ENCODE measurements at places on chromosomes 7 and 10.
A peak's percentile ranks its signal among the peaks of the same experiment; 100 is the strongest.

- no peak for DNase-seq
Observed at GRCh38 chr10:14040787-14041631, 289.7 kb downstream of the FRMD4A start.

GRCh38 chr7:150311146-150311545 lies 12.0 kb upstream of the LRRC61 start:
- DNase-seq, result no peak

- no peak for DNase-seq
Observed at GRCh38 chr10:70295321-70295720, 11.5 kb upstream of the NPFFR1 start.

DNA sequence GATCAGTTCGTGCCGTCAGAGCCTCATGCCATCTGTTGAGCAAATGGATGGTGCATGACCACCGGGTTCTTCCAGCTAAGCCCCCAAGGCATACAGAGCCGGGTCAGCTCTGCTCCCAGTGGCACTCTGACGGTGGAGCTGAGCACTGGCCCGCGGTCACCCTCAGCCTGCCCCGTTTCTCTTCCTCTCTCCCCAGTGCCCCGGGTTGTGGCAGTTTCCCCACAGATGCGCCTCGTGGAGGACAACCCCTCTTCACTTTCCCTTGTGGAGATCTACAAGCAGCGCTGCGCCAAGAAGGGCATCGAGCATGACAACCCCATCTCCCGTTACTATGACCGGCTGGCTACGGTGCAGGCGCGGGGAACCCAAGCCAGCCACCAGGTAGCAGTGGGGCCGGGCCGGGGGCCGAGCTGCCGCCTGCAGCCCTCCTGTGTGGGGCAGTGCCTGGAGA lies 129.9 kb downstream of the TRRAP start:
- no peak for DNase-seq

GRCh38 chr7:97011536-97012364 lies 6.4 kb downstream of the DLX6 start:
- DNase-seq, result no peak

DNA sequence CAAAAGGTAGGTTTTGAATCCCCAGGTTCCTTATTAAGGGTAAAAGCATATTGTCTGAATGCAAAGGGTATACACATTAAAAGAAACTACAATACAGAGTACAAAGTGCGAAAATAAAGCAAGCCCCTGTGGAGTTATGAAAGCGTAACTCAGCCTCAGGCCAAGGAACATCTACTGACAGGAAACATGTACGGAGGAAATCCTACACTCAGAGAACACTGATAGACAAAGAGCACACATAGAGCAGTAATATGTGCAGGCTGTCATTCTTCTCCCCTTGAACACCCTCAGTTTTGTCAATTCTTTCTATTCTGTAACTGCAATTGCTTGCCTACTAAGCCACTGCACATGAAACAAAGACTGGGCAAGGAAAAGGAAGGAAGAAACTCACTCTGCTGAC lies 150.2 kb downstream of the DGKB start:
- DNase-seq, result no peak

- no peak for DNase-seq
Observed at GRCh38 chr10:70078329-70078728, 25.7 kb downstream of the MACROH2A2 start.

- DNase-seq, result no peak
Observed at GRCh38 chr10:117662751-117663540, 120.4 kb downstream of the EMX2 start.

GRCh38 chr10:133273534-133274143 lies 3.0 kb downstream of the ADAM8 start:
- peak; percentile 26 for DNase-seq

DNA sequence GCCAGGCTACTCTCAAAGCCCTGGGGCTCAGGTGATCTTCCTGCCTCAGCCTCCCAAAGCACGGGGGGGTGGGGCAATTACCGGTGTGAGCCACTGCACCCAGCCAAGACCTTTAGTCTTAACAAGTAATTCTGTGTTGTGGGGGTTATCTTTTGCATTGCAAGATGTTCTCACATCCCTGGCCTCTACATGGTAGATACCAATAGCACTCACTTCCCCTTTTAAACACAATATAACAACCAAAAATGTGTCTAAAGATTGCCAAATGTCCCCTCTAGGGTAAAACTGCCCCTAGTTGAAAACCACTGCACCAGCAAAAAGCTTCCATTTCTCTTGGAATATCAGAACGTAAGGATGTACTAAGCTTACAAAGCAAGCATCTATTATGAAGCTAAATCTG lies 225.0 kb downstream of the CTNNA3 start:
- no peak for DNase-seq

DNA sequence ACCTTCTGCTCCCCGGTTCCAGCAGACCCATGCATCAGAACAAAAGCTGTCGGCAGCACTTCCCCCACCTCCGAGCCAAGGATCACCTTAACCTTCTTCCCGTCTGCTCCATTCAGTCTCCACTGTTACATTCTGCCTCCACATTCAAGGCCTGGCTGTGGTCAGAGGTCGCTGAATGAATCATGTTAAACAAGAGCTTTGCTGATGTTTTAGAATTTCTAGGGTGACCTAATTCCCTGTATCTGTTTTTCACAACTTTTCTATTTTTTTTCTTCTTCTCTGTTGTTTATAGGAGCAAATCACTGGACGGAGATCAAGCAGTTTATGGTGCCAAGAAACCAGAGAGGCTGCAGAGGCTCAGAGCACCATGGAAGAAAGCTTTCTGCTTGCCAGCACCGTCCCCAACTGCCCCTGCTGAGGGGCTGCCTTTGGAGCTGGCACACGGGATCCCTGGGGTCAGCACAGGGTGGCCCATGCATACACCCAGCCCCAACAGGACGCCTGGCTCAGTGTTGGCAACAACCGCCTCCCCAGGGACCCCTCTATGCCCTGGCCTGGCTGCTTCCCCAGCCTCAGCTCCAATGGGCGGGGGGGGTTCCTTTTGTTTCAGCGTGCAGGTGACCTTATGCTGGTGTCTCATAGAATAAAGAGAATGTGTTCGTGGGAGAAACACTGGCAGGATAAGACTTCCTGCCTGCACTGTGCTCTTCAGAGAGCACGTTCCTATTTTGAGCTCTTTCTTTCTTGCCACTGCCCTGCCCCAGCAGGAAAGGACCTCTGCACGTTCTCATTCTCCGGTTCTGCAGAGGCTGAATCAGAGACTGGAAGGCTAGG lies 182.7 kb upstream of the LYZL2 start:
- DNase-seq, result no peak

DNA sequence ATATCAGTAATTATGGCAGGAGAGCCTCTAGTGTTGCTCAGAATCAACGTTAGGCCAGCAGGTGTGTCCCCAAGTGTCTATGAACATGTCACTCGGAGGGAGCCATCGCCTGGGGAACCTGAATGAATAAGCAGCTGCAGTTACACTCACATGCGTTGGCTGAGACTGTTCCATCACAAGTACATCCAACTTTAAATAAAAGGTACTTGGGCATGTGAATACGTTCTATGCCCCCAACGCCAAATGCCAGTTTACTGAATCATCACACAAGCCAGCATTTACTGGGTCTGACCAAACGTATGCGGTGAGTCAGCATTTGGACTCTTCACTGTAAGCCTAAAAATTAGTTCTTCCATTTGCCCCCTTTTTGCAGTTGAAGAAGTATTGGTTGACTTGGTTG lies 207.6 kb upstream of the PLXNA4 start:
- DNase-seq, result no peak

- DNase-seq, result no peak
Observed at GRCh38 chr10:97140902-97141745, 44.6 kb downstream of the SLIT1 start.

- no peak for DNase-seq
Observed at GRCh38 chr10:79404231-79404609, 41.2 kb downstream of the ZCCHC24 start.

DNA sequence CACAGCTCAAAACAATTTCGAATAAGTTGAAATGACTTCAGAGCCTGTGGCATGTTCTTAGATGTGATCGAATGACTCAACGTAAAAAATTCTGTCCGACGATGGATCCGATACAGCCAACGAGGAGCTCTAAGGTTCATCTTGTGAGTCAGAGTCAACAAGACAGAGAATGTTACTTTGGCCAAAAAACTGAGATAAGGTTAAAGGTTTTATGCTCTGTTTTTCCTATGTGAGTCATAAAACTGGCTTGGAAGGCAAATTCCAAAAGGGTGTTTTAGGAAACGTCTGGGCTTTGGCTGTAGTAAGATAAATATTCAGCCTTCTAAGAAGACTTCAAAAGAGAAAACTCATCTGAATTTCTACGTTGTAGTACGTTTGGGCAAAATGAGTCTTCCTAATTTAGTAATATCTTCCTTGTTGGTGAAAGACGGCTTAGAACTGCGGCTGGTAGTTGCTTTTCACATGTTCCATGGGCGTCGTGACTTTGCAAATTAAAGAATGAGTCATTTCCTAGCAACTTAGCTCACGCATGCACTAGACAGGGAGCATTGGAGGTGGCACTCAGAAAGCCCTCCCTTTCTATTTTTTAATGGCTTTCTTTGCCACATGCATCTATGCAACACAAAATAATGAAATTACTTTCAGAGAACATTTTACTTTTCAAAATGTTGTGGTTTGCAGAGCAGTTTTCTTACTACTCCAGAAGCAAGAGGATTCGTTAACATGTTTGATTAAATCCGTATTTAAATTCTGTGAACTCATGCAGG lies 28.2 kb downstream of the PFKP start:
- DNase-seq, result no peak

DNA sequence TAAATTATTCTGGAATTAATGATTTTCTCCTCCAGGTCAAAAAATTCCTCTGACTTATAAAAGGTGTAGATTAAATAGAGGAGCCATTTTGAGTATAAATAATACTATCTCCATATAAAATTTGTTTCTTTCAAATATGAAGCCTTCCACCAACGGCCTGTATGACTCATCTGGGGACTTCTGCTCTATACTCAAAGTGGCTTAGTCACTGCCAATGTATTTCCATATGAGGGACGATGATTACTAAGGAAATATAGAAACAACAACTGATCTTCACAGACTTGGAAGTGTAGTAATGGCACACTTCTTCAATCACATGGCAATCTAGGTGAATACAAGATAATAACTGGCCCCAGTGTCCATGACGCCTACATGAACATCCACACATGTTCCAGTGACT lies 335.6 kb upstream of the HGF start:
- DNase-seq, result no peak

DNA sequence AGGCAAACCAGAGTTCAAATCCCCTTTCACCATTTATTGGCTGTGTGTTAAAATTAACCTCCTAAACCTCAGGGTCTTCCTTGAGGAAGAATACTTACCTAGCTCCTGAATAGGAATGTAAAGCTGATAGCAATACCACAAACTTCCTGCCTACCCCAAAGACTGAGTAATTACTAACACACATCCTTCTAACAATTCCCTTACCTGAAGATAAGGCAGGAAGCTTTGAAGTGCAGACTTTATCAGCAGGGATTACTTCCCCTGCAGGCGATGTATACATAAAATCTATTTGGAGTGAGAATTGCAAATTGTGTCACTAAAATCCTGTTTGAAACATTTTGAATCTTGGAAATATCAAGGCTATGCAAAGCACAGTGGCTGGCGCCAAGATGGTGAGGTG lies 21.2 kb downstream of the EVX1 start:
- no peak for DNase-seq

- no peak for DNase-seq
Observed at GRCh38 chr10:99530108-99531025, 2.4 kb upstream of the NKX2-3 start.

- DNase-seq, result no peak
Observed at GRCh38 chr7:93008833-93009232, 108.9 kb downstream of the SAMD9 start.

- DNase-seq, result no peak
Observed at GRCh38 chr7:38327637-38328036, 54.2 kb upstream of the TARP start.

DNA sequence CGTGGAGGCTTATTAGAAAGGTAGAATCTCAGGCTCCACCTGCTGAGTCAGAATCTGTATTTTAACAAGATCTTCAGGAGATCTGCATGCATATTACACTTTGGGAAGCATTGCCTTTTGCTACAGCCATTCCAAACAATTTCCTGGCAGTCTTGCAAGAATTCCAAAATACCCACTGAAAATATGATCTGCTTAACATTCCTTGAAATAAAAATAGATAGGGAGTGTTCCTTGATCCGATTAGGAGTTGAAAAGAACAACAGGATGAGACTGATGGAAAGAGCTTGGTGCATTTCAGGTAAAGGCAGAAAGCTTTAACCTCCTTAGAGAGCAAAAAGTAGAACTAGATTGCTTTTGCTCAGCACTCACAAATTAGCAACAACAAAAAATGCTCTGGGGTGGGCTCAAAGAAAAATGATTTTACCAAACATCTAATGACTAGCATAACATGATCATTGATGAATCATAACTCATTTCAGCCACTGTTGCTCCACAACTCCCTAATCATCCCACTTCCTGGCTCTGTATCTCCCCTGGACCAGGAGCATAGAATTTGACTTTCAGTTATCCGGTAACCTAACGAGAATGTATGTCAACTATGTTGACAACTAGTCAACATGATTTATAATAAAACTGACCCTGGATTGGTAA lies 115.2 kb downstream of the RNLS start:
- no peak for DNase-seq

- DNase-seq, result peak; percentile 49
Observed at GRCh38 chr10:91887272-91888076, 21.8 kb downstream of the FGFBP3 start.

- DNase-seq, result no peak
Observed at GRCh38 chr10:118944959-118945633, 84.4 kb upstream of the NANOS1 start.

DNA sequence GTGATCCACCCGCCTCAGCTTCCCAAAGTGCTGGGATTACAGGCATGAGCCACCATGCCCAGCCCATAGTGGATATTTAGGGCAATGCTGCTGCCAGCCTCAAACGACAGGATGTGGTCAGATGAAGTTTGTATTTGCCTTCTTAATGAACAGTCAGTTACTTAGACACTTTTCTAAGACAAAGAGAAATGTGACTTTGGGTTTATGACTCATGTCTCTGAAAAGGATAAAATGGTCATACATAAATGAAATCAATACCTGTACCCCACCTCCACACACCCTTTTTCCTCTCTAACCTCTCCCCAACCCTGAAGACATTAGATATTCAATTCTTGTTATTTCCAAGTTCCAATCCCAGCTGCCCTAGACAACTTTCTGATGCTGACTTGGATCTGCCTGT lies 109.3 kb upstream of the INSIG1 start:
- DNase-seq, result no peak

DNA sequence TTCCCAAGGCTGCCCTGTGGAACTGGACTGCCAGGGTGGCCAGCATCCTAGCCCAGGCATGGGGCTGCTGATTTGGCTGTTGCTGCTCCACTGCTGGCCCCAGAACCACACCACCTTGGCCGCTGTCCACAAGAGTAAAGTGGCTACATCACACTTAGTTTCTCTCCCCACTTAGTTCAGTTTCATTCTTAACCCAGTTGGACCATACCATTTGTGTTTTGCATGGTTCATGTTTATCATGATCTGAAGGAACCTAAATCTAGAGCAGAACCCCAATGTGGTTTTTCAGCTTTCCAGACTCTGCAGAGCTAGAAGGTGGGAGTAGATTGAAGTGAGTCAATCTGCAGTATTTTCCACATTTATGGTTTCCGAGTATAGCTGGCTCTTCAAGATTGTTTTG lies 32.8 kb downstream of the SDK1 start:
- no peak for DNase-seq

- no peak for DNase-seq
Observed at GRCh38 chr10:71766717-71767419, 6.5 kb downstream of the VSIR start.

GRCh38 chr7:34156336-34156735 lies 251.0 kb downstream of the BMPER start:
- no peak for DNase-seq
